PC-3 (cell line): ENCODE measurements at places on chromosomes 1 and 21. TPM values are rescaled to one million over a fixed set of nuclear protein-coding genes. Genes with fewer than 3 reads are reported as not detected.

B3GALT2 gene
- not detected in 2 replicates for total RNA-seq

FCRLB gene
- 10.2 and 12.7 TPM in 2 replicates for total RNA-seq

PTPRU gene
- total RNA-seq: 25.7 and 31.4 TPM in 2 replicates

DNM3 gene
- 0.46 and 0.98 TPM in 2 replicates for total RNA-seq

RNU1-3 gene
- under 0.01 TPM in 2 replicates for total RNA-seq

A3GALT2 gene
- total RNA-seq: 0.58 TPM in 1 of 2 replicates, not detected in the other

UMODL1 gene
- 0.58 TPM in 1 of 2 replicates, not detected in the other for total RNA-seq

RPL22 gene
- 283 and 297 TPM in 2 replicates for total RNA-seq

OR10K1 gene
- total RNA-seq: not detected in 2 replicates

SHISAL2A gene
- total RNA-seq: not detected in 2 replicates

KDF1 gene
- total RNA-seq: 21.7 and 22.9 TPM in 2 replicates

DSCAM gene
- not detected in 2 replicates for total RNA-seq

DCST1 gene
- not detected in 2 replicates for total RNA-seq

DNA sequence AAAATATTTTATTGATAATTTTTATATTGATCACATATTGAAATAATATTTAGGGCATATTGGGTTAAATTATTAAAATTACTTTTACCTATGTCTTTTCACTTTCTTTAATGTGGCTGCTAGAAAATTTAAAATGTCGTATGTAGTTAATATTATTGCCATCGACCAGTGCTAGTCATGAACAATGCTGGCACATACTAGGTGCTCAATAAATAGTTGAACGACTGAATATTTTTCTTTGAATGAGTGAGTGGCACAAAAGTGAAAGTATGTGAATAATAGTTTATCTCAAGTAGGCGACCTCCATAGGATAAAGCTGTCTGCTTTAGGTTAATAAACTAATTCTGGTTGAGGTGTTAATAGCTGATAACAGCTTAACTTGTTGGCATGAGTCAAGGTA, 150.8 kb upstream of the FGGY start:
- DNase-seq: no peak

- DNase-seq: peak; percentile 61
Observed at GRCh38 chr21:23401278-23401677, 2206.0 kb downstream of the MRPL39 start.

DNA sequence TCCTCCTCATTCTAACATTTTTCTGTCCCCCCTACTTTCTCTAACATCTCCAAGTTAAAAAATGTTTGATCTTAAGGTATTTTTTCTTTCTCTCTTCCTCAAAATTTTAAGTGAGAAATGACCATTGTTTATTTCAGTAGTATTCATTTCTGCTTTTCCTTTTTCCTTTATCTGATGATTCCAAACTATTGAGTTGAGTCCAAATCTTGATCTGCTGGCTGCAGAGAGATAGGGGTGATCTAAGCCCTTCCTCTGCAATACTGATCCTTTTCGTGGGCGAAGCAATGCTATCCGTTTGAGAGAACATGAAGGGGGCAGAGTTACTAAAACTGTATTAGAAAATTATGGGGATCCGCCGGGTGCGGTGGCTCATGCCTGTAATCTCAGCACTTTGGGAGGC, 516 bp upstream of the NMNAT2 start:
- no peak for DNase-seq

- peak; percentile 79 for DNase-seq
Observed at GRCh38 chr1:63327417-63328054, 5.2 kb downstream of the FOXD3 start.

- no peak for DNase-seq
Observed at GRCh38 chr1:180962178-180962577, 49.5 kb downstream of the KIAA1614 start.

- no peak for DNase-seq
Observed at GRCh38 chr1:150409504-150410362, 45.8 kb downstream of the RPRD2 start.

GRCh38 chr1:164579381-164579780, 20.4 kb downstream of the PBX1 start:
- no peak for DNase-seq

DNA sequence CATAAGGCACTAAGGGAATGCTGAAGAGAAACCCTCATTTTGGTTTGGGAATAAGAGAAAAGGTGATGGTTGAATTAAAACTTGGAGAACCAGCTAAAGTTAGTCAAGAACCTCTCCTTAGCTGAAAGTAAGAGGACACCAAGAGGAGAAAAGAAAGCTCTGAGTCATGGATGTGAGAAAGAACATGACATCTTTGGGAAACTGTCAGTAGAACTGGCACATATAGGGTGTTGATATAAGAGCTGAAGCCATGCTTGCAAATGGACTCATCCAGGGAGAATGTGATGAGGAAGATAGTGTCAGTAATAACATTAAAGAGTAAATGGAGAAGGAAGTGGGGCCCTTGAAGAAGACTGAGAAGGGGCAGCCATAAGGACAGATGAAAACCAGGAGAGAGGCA, 54.3 kb downstream of the LRRC8C start:
- DNase-seq: no peak

GRCh38 chr1:66025188-66025587, 232.5 kb downstream of the PDE4B start:
- DNase-seq: no peak

DNA sequence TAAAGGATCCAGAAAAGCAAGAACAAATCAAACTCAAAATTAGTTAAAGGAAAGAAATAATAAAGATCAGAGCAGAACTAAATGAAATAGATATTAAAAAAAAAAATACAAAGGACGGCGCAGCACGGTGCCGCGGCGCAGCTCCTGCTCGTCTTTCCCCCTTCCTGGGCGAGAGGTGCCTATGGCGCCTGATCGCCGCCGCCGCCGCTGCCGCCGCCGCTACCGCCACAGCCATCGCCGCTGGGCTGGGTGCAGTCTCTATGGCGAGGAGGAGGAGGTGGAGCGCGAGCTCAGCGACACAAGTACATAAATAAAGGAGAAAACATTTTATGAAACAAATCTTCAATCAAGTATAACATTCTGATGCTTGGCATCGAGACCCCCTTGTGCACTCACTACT, 77.6 kb upstream of the VANGL1 start:
- DNase-seq: no peak

DNA sequence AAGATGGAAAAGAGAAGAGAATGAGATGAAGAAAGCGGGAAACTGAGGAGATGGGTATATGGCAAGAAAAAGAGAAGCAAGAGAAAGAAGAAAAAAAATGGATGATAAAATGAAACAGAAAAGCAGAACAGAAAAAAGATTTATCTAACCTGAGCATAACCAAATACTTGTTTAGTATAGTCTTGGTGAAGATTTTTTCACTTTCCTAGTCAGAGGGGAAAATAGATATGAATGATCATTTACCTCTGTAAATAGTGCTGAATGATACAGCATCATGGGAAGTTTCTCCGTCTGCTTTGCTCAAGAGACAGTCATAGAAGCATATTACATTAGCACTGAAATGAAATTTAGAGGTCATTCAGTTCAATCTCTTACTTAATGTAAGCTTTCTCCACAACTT, 36.1 kb upstream of the PLPPR4 start:
- no peak for DNase-seq

- no peak for DNase-seq
Observed at GRCh38 chr1:153773096-153773921, 1.9 kb upstream of the SLC27A3 start.

- DNase-seq: peak; percentile 70
Observed at GRCh38 chr1:184622136-184622823, 132.4 kb downstream of the EDEM3 start.

DNA sequence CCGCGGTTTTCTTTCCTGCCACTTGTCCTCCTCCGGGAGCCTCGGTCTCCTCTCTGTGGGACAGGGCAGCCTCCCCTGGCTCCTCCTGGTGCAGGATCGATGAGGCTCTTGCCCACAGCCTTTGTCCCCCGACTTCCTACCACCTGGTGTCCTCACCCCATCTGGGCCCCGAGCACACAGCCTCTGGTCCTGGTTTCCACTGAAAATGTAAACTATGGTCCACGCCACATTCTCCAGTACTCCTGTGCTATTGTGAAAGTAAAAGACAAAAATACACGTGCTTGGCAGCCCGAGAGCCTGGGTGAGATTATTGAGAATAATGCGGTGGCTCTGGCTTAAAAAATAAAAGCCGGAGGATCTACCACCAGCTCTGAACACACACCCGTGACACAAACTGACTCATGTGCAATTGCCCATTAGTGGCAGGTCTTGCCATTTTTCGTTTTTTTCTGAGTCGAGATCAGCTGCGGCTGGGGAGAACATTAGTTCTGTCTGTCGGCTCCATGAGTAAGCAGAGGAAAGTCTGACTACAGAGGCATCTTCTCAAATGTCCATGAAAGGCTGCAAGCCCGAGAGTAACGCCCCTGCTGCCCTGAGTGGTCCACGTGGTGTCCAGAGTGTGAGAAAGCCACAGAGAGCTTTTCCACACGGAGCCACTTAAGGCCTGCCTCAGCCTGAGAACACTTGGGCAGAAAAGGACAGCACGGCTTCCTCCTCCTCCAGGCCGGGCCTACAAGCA, 5.7 kb upstream of the COL6A2 start:
- DNase-seq: no peak

DNA sequence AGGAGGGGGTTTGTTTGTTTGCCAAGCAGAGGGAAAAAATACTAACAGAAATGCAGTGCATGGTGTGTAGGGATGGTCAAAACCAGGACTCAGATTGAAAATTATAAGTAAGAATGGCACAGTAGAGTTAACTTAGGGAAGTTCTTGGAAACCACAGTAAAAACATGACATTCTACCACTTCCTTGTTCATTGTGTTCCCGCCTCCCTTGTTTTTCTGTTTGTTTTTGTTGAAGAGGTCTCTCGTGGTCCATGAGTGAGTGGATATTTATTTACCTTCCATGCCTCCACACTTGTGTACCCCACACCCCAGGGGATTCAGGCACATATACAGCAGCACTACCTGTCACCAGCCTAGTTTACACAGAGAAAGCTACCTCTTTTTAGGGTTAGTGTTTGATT, 69.6 kb downstream of the OLFML2B start:
- no peak for DNase-seq

- no peak for DNase-seq
Observed at GRCh38 chr1:19073311-19074186, 117.1 kb upstream of the IFFO2 start.

DNA sequence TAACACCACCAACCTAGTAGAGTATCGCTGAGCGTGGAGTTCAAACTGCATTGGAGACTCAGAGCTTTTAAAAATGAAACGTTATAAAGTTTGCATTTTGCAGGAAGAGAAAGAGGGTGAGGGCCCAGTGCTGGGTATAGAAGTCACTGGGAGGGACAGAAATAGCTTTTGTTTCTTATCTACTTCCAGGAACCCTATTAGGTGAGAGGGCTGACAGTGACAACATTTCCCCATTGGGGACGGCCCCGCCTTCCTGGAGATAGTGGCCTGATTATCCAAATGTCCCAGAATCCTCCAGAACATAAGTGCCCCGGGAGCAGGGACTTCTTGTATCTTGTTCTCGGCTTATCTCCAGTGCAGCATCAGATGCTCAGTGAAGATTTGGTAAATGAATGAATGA, 574.9 kb downstream of the PTPRU start:
- DNase-seq: no peak

DNA sequence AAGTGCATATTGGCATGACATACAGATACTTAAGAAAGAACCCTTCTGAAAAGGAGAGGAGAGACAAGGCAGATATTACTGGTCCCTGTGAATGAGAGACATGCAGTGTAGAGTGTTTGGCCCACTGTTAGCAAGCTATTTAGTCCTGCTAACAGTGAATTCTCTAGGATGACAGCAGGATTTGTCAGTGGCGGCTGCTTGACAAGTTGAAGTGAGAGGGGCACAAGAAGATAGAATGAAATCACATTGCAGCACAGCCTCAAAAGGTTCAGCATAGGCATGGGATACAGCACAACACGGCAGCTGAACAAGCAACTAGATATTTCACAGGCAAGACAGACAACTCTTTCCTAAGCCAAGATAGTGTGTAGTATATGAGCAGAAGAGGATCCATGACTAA, 407.9 kb downstream of the PLA2G4A start:
- no peak for DNase-seq
